Tongue (tissue), 3 donors: ENCODE measurements at places on chromosomes 7 and 10.

GRCh38 chr7:133253519-133253875 lies 619 bp downstream of the EXOC4 start:
- DNase-seq: peak; percentile 30

DNA sequence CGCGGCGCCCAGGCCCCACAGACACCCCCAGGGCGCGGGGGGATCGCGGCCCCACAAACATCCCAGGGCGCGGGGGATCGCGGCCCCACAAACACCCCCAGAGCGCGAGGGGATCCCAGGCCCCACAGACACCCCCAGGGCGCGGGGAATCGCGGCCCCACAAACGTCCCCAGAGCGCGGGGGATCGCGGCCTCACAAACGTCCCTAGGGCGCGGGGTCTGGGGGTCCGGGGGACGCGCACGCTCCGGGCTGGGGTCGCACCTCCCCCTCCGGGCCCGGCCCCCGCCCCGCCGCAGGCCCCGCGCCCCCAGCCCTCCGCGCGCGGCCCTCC lies 382 bp downstream of the DIP2C start:
- DNase-seq: no peak

GRCh38 chr10:71766717-71767419 lies 6.5 kb downstream of the VSIR start:
- peak; percentile 90 for DNase-seq

- no peak for DNase-seq
These were observed 279.7 kb downstream of the CCSER2 start for GRCh38 chr10:84608126-84608525.

DNA sequence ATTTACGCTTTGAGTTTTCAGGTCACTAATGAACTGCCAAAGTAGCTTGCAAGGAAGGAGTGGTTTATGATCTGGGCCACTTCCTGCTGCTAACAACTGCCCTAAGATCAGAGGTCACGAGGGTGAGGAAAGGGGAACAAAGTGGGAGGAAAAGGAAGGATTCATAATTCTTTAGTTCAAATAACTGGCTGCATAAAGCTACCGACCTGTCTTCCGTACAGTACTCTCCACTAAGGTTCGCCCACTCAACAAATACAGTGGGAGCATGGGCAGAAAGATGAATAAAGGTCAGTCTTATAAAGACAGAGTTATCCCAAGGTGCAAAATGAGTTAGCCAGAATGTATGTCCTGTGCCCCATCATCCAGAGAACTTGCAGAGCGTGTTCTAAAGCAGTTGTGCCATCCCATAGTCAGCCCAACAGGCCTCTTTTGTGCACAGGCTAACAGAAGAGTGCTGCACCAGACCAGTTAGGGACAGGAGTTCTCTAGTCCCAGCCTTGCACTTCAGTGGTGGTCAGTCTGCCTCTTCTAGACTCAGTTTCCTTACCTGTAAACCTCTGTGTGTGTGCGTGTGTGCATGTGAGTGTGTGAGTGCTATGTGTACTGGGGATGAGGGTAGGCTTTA lies 65.9 kb downstream of the CREB3L2 start:
- DNase-seq: no peak

DNA sequence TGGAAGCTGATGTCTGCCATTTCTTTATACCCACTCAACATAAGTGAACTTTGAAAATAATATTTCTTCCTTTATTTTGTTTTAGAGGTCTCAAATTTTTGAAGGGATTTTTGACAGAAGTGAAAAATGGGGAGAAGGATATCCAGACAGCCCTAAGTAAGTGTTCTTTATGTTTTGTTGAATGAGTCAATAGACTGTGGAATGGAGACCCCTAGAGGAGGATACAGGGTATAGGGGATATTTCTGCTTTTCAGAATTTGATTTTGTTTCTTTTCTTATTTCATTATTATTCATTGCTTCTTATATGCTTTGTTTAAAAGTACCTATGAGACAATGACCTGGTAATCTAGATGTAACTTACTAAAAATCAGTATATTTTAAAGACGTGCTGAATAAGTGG lies 34.4 kb downstream of the PLEKHA8 start:
- DNase-seq: peak; percentile 74

GRCh38 chr7:98788966-98789365 lies 80.8 kb downstream of the TMEM130 start:
- no peak for DNase-seq

DNA sequence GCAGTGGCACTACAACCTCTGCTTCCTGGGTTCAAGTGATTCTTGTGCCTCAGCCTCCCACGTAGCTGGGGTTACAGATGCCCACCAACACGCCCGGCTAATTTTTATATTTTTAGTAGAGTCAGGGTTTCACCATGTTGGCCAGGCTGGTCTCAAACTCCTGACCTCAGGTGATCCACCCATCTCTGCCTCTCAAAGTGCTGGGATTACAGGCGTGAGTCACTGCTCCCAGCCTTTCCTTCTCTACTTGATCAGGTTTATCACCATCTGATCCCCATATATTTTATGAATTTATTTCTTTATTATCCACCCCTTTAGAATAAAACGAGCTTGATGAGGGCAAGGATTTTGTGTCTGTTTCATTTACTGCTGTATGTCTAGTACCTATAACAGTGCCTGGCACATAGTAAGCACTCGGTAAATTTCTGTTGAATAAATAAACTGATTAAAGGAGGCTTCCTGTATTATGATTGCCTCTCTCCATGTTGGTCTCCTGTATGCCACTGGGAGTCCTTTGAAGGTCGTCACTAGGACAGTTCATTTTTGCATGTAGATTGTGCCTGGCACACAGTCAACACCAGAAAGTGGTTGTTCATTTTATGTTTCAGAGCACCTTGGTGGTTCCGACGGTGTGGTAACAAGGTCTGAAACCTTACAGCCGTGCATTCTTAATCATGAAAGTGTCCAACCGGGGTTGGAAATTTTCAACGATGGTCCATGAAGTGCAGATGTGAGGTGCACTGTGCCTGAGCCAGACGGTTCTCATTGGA lies 9.6 kb upstream of the EIF3A start:
- DNase-seq: no peak

GRCh38 chr7:2882111-2882510 lies 38.0 kb upstream of the GNA12 start:
- DNase-seq: no peak

- DNase-seq: no peak
These were observed 5.3 kb downstream of the CDH23 start for GRCh38 chr10:71402005-71402404.

GRCh38 chr10:64332551-64332950 lies 811.4 kb downstream of the REEP3 start:
- DNase-seq: no peak

DNA sequence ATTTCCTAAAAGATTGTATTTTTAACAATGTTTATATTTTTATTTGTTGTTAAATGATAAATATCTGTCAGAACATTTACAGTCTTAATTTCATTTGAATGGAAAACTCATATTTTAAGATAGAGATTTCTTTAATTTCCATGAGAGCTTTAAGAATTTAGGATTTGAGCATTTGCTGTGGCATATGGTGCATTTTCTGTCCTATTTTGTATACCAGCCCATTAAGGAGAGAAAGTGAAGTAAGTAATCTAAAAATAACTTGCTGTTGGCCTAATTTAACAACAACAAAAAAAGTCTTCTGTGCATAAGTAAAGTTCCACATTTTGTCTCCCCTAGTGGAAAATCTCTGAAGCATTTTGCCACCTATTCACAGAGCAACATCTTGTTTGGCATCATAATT lies 190.9 kb upstream of the PPP1R3A start:
- DNase-seq: no peak

DNA sequence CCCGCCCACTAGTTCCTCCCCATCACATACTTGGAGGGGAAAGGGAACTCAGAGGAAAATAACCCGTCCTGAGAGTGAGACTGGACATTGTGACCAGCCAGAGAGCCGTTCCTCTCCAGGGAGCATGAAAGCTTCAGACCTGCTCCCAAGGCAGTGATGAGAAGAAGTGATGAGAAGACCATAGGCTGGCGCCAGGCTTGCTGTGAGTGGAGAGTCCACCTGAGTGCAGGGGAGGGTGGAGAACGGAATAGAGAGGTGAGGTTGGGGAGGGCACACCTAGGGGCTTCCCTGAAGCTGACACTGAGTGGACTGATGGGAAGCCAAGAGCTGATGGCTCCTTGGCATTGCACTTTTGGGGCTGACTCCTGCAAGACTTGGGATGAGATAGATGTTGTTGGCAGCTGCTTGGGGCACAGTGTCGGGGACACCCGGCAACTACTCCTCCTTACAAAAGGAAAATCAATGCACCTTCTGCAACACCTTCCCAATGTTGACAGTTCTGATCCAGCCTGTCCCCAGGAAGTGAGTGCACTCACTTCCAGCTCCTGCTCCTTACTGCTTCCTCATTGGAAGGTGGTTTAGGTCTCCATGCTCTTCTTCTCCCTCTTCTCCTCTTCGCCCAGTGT lies 79.4 kb downstream of the EMX2 start:
- no peak for DNase-seq

DNA sequence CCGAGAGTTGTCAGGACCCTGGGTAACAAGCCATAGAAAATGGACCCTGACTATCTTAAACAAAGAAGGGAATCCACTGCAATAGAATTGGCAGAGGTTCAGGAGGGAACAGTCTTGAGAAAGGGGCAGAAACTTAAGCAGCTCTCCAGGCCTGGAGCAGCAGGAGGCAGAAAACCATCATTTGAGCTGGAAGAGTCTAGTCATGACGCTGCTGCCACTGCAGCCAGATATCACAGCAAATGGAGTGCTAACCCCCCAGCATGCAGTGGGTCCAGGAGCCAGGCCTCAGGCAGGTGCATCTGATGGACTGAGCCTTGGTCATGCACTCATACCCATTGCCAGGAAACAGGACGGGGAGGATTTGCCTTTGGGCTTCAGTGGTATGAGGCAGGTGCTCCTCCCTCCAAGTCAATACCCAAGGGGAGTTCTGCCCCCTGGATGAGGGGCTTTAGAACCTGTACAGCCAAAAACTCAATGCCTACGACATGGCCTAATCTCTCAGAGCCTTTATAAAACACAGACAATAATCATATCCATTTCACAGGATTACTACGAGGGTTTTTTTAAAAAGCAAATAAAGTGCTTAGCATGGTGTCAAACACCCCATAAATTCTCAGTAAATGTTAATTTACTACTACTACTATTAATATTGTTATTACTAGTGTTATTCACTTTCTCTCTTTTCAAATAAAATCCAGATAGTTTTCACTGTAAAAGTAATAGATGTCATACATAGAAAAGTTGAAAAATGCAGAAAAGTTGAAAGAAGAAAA lies 30.7 kb downstream of the DUSP5 start:
- no peak for DNase-seq

DNA sequence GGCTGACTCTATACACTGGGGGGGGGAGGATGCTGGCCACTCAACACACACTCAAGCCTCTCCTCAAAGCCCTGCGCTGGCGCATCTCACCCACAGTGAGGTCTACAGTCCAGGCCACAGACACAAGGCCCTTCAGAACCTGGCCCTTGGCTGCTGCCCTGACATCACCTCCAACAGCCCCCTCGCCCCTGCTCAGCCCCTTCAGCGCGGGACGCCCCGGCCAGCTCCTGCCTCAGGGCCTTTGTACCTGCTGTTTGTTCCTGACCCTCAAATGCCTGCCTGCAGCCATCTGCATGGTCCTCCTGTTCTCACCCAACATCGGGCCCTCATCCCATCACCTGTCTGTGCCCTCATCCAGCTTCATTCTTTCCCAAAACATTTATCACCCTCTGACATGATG lies 572.6 kb downstream of the DNAJB6 start:
- DNase-seq: no peak

- peak; percentile 27 for DNase-seq
These were observed 71.3 kb upstream of the CSTF2T start for GRCh38 chr10:51770709-51771108.

DNA sequence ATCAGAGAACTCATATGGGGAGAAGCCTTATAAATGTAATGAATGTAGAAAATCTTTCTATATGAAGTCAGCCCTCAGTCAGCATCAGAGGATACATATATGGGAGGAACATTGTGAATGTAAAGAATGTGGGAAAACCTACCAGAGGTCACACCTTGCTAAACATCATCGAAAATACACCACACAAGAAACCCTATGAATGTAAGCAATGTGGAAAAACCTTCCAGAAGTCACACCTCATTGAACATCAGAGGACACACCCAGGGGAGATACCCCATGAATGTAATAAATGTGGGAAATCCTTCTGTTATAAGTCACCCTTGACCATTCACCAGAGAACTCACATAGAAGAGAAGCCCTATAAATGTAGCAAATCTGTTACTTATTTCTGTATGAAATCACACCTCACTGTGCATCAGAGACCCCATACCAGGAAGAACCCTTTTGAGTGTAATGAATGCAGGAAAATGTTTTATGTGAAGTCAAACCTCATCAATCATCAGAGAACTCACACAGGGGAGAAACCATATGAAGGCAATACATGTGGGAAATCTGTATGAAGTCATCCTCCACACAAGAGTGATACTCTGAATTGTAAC lies 30.8 kb downstream of the ZNF12 start:
- DNase-seq: no peak
